ENCODE measurements at places on chromosomes 13 and 19.

DNA sequence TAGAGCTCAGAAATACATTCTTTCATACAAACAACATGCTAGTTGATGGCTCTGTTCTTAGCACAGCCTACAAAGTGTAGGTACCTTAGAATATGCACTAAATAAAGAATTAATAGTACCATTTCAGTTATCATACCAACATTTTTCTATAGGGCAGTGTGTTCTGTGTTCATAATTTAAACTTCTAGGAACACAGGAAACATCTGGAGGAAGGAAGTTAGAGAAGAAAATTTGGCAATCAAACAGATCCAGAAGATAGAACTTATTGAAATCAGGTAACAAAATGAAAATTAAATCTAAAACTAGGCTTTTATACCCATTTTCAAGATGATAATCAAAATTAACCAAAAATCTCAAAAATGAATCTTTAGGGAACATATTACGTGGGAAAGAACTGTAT, 527.5 kb downstream of the DCT start:
- DNase-seq: no peak

DNA sequence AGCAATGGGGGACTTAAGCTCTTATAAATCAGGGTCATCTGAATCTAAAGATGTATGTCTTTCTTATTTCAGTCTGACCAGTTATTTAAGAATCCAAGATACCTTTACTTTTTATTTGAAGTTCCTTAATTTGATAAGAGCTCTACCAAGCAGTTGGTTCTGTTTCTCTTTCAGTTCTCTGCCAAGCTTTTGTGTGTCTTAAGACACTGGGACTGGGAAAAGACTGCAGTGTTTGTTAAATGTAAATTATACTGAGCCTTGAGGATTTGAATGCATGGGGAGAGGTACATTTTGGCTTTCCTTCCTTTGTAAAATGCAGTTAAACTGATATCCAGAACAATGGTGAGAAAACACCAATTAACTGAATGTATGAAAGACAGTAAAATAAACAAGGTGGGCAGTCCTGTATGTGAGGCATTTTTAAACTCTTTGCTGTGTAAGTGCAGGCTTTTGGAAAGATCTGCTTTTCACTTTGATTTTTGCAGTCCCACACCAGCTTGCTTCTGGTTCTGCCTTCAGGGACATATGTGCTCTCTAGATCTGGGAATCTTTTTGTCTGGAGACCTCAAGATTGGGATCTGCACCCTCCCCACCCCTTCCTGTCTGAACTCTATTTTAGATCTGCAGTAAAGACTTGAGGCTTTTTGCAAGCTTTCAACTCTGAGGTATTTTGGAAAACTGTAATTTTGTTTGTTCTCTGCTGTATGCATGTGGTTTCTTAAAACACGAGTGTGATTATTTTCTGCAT, 77.6 kb downstream of the LRCH1 start:
- DNase-seq: no peak

- no peak for DNase-seq
Measured at GRCh38 chr19:42424345-42424707, 2.9 kb downstream of the LIPE start.

GRCh38 chr19:38024992-38025908, 118.2 kb downstream of the SIPA1L3 start:
- no peak for DNase-seq

GRCh38 chr19:4715529-4716221, 8.0 kb downstream of the DPP9 start:
- no peak for DNase-seq

GRCh38 chr13:103430368-103430767, 364.2 kb upstream of the SLC10A2 start:
- DNase-seq: no peak

GRCh38 chr19:42323473-42323851, 2.0 kb upstream of the MEGF8 start:
- DNase-seq: no peak

DNA sequence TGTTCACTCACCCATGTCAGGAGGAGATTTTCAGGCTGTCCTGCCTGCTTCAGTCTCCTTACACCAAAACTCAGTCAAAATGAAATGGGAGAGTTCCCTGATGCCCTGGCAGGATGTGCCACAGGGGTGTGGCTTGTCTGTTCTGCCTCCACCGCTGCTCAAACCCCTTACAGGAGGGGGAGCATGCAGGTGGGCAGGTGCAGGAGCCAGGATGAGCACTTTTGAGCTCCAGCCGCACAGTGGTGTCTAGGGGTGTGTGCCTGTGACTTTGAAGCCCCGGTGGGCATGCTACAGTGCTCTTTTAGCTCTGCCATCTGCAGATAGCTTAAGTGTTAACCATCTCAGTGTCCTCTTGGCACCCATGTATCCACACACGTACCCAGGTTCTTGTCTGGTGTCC, 71.9 kb upstream of the IPO5 start:
- DNase-seq: no peak

GRCh38 chr13:103528437-103528836, 462.2 kb upstream of the SLC10A2 start:
- DNase-seq: no peak

DNA sequence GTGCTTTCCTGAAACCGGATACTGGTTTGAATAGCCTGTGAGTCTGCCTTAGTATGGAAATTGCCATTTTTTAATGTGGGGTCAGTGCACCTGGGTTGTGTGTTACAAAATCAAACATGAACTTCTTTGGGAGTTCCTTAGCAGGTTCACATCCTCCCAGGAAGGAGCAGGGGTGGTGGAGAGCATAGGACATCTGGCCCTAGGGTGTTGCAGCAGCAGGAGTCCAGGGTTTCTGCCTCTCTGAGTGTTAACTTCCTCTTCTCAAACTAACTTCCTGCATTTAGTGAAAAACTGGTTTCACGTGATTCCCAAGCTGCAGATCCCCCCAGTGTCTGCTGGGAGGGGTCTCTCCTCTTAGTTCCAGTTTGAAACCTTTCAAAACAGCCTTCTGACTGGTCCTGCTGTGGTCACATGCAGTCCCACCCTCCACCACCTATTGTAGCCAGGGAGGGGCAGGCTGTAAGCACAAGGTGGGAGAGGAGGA, 7.2 kb downstream of the RNASEH2B start:
- DNase-seq: no peak

- no peak for DNase-seq
Measured at GRCh38 chr13:79226938-79227337, 179.1 kb downstream of the RBM26 start.

DNA sequence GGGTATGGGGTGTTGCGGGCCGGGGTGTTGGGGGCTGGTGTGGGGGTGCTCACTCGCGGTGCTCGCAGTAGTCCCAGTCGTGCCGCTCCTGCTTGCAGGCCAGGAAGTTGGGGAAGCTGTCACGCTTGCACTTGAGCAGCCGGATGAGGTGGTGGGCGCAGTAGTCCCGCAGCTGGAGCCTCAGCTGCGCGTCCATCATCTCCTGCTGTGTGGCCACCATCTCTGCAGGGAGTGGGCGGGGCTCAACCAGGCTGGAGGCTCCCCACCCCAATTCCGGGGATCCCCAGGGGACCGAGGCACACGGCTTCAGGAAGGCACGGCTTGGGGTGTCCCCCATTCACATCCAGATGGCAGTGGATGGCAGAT, 5.2 kb downstream of the NDUFB7 start:
- no peak for DNase-seq

GRCh38 chr19:325173-325936, 19.2 kb downstream of the MIER2 start:
- no peak for DNase-seq

- no peak for DNase-seq
Measured at GRCh38 chr19:31125071-31125470, 224.2 kb downstream of the TSHZ3 start.

DNA sequence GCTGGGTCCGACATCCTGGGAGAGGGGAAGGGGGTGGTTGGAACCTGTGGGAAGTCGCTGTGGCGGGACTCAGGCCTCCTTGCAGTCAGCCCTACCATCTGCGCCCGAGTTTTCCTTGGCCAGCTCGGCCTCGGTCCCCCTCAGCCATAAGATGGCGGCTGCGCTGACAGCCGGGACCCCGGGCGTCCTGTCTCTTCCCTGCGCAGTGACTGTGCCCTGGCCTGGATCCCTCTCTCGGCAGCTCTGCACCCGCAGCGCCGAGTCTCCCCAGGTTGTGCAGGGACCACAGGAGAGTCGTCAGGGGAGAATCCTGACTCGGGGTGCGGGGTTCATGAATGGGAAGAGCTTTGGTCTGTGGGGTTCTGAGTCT, 345 bp downstream of the ZNF257 start:
- no peak for DNase-seq

- DNase-seq: peak; percentile 26
Measured at GRCh38 chr13:110113284-110113764, 193.6 kb downstream of the COL4A1 start.

DNA sequence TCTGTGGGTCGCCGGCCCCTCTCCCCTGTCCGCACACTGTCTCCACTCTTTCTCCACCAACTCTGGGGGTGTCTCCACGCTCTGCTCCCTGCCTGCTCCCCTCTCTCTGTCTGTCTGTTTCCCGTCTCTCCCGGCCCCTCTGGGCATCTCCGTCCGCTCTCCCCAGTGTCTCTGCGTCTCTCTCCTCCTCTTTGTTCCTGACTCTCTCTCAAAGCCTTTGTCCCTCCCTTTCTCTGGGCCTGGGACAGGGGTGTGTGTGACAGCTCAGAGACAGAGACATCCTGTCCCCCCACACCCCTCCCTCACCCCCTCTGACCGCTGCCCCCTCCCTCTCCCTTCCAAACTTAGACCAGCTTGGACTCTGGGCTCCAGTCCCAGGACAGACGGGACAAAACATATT, 668 bp upstream of the SBK3 start:
- DNase-seq: no peak

DNA sequence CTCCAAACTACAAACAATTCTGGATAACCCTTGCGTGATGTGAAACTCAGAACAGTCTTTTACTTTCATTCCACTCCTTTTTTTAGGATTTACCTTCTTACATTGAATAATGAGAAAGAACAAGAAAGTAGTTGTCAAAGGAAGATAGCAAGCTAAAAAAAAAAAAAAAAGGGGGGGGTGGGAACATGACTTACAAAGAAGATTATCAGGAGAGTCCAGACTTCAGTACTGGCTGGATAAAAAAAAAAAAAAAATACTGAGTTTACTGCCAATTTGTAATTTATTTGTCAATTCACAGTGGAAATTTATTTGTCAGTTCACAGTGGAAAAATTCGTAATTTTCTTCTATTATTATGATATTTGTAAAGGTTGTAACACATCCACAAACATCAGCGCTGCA, 792.4 kb upstream of the SLITRK5 start:
- no peak for DNase-seq

DNA sequence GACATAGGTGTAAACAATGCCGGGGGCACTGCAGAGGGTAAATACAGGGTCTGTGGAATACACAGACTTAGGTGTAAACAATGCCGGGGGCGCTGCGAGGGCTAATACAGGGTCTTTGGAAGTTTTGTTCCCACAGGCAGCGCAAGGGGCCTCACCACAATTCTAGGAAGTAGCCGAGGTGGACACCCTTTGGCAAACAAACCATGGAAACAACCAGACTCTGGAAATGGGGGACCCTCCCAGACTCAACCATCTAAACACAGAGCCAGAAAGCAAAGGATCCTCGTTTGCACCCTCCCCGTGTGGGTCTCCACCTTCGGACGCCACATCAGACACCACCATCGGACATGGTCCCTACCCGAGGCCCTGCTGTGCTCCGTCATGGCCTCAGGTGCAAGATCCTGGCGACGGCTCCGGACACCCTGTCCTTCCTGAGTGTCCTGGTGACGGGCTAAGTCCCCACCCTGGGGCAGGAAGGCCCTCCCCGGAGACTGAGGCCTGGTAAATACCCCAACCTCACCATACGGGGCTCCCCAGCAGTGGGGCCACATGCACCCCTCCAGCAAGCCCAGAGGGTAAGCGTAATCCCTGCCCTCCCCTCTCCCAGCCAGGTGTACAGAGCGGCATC, 16.7 kb upstream of the PLPP2 start:
- DNase-seq: no peak

DNA sequence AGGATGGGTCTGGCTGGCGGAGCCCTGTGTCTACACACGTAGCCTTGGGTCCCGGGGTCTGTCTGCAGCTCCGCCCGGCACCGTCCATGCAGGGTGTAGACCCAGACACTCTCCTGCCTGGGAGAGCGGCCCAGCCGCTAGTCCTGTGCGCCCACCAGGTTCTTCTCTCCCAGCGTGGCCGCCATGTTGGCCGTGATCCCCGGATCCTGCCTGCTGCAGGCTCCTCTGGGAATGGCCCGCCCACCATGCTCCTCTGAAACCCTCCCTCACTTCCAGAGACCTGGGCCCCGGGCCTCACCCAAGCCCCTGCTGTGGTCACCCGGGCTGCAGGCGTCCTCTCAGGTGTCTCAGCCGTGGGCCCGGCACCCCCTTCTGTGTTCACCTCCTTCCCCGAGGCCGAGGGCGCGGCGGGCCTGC, 57.7 kb upstream of the MCF2L start:
- DNase-seq: no peak

DNA sequence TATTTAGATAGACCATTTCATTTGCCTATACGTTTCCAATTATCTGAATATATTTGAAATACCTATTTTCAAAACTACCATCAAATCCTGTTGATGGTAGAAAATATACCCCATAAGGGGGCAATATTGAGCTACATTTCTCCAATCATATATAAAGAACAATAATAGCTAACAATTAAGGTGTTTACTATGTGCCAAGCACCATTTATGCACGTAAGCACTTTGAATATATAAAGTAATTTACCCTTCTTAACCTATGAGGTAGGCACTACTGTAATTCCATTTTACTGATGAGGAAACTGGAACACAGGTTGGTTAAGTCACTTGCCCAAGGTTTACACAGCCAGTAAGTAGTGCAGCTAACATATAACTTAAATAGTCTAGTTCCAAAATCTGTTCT, 79.2 kb downstream of the UBL3 start:
- DNase-seq: peak; percentile 12

DNA sequence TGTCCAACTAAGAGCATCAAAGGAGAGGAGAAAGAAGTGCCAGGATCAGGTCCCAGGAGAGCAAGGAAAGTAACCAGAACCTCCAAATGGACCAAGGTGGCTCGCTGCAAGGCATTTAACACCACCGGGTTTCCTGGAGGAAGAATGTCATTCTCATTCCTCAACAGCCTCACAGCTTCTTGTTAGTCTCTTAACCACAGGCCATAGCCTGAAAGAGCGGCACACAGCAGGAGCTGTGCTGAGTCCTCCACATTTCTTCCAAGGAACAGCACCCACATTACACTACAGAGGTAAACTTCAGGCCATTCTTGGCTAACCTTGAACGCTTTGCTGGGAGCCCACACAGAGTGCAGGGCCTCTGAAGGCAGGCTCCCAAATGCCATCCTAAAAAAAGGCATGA, 23.6 kb downstream of the DOCK9 start:
- DNase-seq: no peak

- DNase-seq: peak; percentile 19
Measured at GRCh38 chr13:66301006-66301405, 929.1 kb downstream of the PCDH9 start.

- no peak for DNase-seq
Measured at GRCh38 chr13:36251017-36251416, 36.7 kb upstream of the SOHLH2 start.

- no peak for DNase-seq
Measured at GRCh38 chr13:107111248-107111647, 543.3 kb upstream of the ARGLU1 start.

DNA sequence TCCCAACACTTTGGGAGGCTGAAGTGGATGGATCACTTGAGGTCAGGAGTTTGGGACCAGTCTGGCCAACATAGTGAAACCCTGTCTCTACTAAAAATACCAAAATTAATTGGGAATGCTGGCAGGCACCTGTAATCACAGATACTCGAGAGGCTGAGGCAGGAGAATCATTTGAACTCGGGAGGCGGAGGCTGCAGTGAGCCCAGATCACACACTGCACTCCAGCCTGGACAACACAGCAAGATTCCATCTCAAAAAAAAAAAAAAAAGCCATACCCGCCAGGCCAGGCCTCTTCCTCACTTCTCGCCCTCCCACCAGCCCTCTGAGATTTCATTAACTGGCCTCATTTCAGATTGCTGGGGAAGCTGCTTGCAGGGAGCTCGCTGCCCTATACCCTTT, 7.7 kb upstream of the RELB start:
- no peak for DNase-seq
